Purkinje cell (primary cell): ENCODE measurements at places on chromosomes 4 and X. TPM values are rescaled to one million over a fixed set of nuclear protein-coding genes. Genes with fewer than 3 reads are reported as not detected.

GDPD2 gene
- polyA plus RNA-seq, result 1.0 TPM in 1 of 2 replicates, not detected in the other

PGAM4 gene
- not detected in 2 replicates for polyA plus RNA-seq

PAGE1 gene
- polyA plus RNA-seq, result not detected in 2 replicates

HS6ST2 gene
- 45.7 and 53.7 TPM in 2 replicates for polyA plus RNA-seq

SPCS3 gene
- 52.9 and 88.6 TPM in 2 replicates for polyA plus RNA-seq
